Choroid plexus epithelial cell (primary cell): ENCODE measurements at places on chromosomes 3 and 15.

- peak; percentile 94 for DNase-seq
Observed at GRCh38 chr3:22244761-22245521, 493.9 kb upstream of the ZNF385D start.

- DNase-seq, result no peak
Observed at GRCh38 chr3:180250172-180250571, 213.4 kb upstream of the PEX5L start.

DNA sequence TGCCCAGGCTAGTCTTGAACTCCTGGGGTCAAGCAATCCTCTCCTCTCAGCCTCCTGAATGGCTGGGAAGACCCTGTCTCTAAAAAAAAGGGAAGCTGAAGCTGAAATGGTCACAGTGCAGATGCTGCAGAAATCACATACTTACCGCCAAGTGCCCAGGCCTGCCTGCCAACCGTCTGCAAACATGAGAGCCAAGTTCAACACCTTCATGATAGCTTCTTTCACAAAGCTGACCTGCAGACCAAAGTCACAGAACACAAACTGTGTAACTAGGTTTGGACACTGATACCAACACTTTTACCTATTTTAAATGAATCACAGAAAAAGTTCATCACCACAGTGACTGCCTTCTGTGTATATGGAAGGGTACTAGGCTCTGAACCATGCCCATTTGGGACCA, 22.8 kb upstream of the CYFIP1 start:
- no peak for DNase-seq

DNA sequence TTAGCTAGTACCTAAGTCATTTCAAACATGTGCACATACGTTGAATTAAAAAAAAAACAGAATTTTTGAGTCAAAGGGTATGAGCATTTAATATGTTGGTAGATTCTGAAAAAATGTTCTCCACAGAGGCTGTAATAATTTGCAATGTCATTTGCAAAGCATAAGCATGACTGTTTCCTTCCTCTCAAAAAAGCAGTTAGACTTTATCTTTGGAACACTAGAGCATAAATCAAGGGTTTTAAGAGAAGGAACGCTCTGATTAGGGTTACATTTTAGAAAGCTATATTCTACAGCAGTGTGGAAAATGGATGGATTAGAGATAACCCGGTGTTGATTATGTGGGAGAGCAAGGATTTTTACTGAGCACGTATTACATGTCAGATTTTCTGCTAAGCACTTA, 193.7 kb downstream of the WDR72 start:
- no peak for DNase-seq

DNA sequence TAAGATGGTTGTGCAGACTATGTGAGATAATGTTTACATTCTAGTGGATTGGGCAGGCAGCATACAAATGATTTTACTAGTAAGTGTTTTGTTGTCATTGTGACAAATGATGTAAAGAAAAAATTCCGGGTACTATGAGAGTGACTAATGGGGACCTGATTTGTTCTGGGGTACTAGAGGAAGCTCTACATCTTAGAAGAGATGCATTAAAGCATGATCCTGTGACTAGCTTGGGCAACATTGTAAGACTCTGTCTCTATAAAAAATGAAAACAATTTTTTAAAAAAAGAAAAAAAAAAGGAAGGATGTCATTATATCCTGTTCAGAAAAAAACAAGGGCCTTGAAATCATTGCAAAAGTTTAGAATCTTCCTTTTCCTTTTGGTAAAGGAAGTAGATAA, 58.1 kb upstream of the MYRIP start:
- no peak for DNase-seq

DNA sequence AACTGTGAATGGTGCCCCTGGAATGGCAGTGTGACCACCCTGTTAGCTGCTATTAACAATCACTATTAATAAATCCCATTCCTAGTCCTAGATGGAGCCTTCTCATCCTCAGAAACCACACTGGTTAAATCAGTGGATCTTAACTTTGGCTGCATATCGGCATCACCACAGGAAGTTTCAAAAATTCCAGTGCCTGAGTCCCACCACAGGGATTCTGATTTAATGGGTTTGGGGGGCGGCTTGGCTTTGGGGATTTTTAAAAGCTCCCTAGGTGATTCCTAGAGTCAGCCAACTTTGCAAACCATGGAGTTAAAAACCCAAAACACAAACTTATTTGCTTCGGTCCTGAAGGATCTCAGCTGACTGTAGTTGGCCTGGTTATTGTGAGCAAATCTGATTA, 3.1 kb downstream of the FAM107A start:
- no peak for DNase-seq

- DNase-seq, result no peak
Observed at GRCh38 chr3:111595232-111595631, at the start of gene ZBED2. TSS of gene ZBED2 (minus strand) at chr3:111595346. CDS start at chr3:111594201, 1,145 bp downstream.

- no peak for DNase-seq
Observed at GRCh38 chr3:177519588-177519987, 322.3 kb upstream of the TBL1XR1 start.

DNA sequence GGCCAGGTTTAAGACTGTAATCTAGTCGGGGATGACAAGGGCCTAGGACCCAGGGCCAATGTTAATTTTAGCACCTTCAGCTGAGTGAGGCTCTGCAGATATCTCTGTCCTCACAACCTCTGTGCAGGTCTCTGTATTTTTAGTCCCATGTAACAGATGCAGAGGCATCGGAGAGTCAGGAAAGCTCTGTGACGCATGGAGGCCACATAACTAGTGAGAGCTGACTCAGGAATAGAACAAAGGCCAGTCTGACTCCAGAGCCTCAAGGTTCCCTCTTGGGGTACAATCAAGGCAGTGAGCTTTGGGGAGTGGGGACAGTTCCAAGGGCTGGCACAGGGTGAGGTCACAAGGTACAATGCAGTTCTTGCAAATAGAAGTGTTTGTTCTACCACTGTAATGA, 31.0 kb downstream of the FSTL1 start:
- no peak for DNase-seq

DNA sequence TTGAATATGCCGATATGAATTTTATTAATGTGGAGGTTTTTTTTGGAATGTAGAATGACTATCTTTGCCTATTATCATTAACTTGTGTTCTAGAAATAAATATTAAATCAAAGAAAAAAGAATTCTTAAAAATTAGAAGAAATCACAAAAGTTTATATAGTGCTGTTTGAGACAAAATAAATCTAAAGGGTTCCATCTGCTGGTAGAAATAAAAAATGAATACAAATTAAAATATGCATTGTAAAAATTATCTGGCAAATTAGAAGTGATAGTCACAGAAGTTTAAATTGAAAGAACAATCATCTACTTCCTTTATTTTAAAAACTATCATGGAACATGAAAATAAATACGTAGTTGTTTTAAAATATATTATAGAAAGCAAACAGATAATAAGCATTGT, 22.7 kb upstream of the ZBTB20 start:
- DNase-seq, result peak; percentile 19

DNA sequence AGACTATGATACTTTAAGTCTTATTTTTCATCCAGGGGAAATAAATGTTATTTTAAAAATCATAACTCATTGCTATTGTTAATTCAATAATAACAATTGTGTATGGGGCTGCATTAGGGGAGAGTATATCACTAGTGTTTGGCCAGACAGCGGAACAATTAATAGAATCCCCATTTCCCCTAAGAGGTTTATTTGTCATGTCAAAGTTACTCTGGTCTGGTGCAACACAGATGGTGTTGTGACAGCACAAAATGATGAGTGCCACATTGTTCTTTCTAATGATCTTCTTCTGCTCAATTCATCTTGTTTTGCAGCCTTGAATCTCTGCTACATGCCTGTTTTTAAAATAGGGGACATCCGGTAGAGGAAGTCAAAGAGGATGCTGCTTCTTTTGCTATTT, 351.6 kb downstream of the NSUN3 start:
- no peak for DNase-seq

DNA sequence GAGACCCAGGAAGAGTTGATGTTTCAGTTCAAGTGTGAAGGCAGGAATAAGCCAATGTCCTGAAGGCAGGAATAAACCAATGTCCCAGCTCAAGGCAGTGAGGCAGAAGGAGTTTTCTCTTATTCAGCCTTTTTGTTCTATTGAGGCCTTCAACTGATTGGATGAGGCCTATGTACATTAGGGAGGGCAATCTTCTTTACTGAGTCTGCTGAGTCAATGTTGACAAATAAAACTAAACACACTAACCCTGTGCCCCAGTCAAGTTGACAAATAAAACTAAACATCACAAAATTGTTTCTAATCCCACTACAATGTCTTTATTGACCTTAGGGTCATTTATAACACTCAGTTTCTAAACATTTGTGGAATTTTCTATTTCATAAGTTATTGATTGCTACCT, 100.0 kb downstream of the CACNA2D3 start:
- DNase-seq, result no peak

DNA sequence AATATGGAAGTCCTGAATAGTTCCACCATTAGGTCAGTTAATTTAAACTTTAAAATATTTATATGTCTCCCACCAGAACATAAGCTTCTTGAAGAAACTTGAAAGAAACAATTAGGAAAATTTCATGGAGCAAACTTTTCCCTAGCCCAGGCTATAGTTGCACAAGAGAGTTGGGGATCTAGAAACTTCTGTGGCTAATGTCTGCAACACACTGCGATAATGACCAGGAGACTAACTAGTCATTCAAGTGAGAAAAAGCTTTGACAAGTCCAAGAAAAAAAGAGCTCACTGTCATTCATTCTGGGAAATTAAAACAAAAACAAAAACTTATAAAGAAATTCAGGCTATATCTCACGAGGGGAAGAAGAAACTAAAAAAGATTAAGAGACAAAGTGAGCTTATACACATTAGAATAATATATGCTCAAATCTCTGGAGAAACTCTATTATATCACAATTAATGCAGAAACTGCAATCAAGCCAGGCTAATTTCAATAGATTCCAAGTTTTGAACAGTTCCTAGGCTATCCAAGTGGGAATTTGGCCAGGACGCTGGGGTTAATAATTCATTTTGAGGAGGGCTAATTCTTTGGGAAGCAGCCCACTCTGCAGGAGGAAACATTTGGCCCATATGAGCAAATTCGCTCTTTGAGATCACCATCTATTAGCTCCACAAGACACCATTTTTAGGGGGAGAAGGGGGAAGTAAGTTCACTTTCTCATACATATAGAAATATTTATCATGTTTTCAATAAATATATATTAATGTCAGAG, 134.6 kb downstream of the MEIS2 start:
- DNase-seq, result no peak

GRCh38 chr3:115580566-115580965, 42.7 kb upstream of the GAP43 start:
- DNase-seq, result no peak

- peak; percentile 15 for DNase-seq
Observed at GRCh38 chr3:174438501-174439145, 420.5 kb upstream of the NAALADL2 start.

GRCh38 chr15:56894601-56895000, 23.8 kb upstream of the TCF12 start:
- no peak for DNase-seq

DNA sequence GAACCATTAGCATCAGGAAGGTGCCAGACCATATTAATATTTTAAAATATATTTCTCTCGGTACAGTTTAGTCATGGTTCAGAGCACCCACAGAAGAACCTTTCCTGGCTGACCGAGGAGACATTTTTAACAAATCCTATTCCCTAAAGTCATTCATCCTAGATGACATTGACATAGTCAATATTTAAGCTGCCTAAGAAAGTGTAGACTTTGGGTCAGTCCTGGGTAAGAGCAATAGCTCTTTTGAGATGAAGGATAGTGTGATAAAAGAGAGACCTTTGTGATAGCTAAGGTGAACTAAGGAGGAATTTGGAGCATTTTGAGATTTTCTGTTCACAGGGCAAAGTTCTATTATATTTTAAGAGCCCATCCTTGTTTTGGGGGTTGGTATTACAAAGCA, 47.5 kb downstream of the ZNF609 start:
- DNase-seq, result no peak

DNA sequence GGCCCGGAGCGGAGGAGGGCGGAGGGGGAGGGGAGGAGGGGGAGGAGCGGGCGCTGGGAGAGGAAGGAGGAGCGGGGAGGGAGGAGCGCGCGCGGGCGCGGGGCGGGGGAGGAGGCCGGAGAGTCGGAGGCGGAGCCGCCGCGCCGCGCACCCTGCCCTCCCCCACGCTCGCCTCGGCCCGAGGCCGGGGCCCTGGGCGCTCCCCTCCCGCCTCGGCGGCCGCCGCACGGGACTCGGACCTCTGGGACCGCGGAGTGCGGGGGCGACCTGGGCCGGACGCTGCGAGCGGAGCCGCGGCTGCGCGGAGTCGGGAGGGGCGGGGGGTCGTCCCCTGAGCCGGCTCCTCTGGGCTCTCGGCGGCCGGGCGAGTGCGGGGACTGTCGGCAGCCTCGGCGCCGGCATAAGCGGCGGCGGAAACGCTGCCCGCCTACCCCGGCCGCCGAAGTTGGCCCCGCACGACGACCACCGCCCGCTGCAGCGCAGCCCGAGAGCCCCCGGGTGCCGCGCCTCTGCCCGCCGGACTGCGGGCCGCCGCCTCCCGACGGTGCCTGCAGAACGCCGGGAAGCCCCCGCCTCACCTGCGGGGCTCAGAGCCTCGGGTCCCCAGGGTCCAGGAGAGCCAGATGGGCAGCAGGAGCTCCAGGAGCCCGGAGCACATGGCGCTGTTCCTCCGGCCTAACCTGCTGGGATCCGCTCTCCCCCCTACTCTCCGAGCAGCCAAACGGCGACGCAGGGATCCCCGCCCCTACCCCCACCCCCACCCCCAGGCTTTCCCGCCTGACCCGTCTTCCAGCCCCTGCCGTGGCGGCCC, 406 bp upstream of the GABRB3 start:
- DNase-seq, result peak; percentile 1

- no peak for DNase-seq
Observed at GRCh38 chr15:48702569-48703236, 57.2 kb upstream of the FBN1 start.

- DNase-seq, result no peak
Observed at GRCh38 chr3:140439527-140439926, 238.3 kb upstream of the TRIM42 start.

DNA sequence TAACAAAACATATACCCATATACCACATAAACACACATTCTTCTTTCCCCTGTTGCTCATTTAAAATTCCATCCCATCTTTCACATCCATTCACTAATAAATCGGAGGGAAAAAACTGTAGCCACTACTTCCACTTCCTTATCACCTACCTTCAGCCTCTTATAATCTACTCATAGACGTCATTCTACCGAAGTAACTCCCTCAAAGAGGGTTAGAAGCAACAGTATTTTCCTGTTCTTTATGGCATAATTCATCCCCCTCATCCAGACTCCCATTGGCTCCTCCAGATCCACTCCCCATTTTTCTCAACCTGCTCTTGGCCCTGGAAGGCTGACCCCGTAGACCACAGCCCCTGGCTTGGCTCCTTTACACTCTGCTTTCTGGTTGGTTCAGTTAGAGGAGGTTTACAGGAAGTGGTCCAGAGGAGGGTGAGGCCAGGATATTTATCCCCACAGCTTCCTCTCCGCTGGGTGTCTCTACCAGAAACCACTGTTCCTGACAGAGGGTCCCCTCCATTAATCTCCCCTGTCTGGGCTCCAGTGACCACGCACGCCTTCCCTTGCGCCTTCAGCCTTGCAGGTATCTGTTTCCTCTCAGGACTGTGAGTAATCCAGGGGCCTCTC, 46.3 kb downstream of the FMN1 start:
- DNase-seq, result no peak

GRCh38 chr15:88621789-88622604, 857 bp downstream of the AEN start:
- peak; percentile 41 for DNase-seq

GRCh38 chr3:148816981-148817525, 10.6 kb upstream of the CPB1 start:
- no peak for DNase-seq

GRCh38 chr3:129233538-129233937, 15.9 kb upstream of the COPG1 start:
- no peak for DNase-seq
